Cardiac septum (tissue), 1 donor: ENCODE measurements at places on chromosomes 12 and 14.

DNA sequence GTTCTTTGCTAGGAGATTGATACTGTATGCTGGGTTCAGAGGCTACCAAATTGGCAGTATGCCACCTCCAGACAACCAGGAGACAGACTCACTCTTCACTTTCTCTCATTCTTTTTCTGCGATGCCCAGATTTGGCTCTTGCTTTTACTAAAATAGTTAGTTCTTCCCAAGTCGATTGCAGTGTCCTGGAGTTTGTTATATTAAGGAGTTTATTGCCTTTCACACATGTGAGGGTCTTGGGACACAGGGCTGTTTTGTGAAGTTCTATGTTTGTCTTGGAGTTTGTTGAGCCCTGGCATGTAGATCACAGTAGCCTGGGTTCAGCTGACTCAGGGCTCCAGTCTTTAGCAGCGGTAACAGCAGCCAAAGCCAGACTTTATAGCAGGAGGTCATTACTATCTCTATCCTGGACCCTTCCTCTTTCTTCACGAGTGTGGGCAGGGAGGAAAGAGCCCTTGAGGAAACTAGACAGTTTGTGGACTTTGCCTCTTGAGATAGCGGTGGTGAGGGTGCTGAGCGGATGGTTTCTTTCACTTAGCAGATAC is 1.6 kb downstream of the MLEC start:
- no peak for DNase-seq

DNA sequence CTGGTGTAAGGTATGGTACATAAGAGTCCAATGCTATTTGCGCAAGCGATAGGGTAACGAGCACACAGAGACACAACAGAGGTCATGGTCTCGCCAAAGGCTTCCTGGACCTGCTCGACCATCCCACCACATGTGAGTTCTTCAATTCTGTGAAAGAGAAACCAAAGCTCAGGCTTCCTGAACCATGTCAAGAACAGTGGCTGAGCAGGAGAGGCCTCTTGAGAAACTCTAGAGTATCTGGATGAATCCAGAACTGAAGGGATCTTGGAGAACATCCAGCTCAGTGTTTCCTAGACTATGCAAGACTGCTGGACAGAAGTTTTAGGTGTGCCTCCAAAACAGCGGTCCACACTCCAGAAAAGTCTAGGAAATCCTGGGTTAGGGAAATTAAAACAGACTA is 114.5 kb downstream of the TRAFD1 start:
- DNase-seq = no peak

GRCh38 chr12:80107221-80107620 is 7.9 kb downstream of the OTOGL start:
- no peak for DNase-seq

- DNase-seq = no peak
Measured at GRCh38 chr12:43493261-43493797, 58.7 kb downstream of the ADAMTS20 start.

DNA sequence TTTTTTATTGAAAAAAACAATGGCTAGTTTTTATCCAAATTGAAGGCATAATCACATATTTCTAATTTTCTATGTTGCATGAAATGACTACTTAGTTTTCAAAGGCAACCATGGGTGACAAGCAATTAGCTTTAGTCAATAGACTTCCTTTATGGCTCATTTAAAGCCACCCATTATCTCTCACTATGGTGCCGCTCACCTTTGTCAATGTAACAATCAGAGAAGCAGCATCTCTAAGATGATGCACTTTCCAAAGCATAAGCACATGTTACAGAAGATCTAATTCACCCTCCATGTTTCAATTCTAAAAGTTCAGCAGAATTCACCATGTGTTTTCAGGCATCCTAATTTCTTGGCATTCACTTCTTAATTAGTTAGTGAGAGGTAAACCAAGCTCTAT is 166.6 kb upstream of the RPL10L start:
- no peak for DNase-seq

- no peak for DNase-seq
Measured at GRCh38 chr14:61472801-61473376, 151.5 kb downstream of the PRKCH start.

- DNase-seq = no peak
Measured at GRCh38 chr14:100810435-100810834, 15.5 kb upstream of the MEG3 start.

DNA sequence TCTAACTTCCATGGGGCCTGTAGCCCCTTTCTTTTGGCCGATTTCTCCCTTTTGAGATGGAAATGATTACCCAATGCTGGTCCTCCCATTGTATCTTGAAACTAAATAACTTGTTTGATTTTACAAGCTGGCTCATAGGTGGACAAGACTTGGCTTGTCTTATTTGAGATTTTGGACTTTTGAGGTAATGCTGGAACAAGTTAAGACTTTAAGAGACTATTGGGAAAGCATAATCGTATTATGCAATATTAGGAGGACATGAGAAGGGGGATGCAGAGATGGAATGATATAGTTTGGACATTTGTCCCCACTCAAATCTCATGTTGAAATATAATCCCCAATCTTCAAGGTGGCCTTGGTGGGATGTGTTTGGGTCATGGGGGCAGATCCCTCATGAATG is 49.2 kb upstream of the LYZ start:
- no peak for DNase-seq

DNA sequence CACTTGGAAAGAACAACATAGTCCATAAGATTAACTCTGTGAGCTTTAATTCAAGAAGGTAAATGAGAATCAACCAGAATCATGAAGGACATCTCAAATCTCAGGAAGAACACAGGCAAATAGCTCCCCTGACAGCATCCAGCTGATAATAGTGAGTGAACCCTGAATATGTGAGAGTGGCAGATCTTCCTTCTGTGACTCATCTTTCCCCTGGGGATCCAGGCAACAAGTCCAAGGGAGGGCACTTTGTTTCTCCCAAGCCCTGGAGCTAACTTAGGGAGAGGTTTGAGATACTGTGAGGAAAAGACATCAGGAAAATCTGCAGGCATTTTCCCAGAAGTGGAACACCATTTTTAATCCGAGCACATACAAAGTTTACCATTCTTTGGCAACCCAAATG is 763.9 kb upstream of the MGAT4C start:
- DNase-seq = no peak

DNA sequence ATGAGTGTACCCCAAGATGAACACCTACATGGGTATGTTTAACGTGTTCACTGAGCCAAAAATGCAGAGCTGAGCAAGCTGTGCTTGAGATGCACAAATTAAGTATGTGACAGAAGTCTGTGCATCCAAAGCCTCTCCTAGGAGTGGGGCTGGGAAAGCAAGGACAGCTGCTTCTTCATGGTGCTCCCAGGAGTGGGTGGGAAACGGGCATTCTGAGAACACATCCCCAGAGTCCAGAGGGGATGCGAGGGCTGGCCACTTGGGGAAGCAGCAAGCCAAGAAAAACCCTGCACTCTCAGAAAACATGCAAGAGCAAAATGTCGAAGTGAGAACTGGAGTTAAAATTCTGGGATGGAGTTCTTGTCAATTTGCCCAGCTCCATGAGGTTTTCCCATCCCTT is 414.3 kb downstream of the BCAT1 start:
- DNase-seq = no peak

- DNase-seq = no peak
Measured at GRCh38 chr14:46279776-46280175, 371.8 kb downstream of the RPL10L start.

DNA sequence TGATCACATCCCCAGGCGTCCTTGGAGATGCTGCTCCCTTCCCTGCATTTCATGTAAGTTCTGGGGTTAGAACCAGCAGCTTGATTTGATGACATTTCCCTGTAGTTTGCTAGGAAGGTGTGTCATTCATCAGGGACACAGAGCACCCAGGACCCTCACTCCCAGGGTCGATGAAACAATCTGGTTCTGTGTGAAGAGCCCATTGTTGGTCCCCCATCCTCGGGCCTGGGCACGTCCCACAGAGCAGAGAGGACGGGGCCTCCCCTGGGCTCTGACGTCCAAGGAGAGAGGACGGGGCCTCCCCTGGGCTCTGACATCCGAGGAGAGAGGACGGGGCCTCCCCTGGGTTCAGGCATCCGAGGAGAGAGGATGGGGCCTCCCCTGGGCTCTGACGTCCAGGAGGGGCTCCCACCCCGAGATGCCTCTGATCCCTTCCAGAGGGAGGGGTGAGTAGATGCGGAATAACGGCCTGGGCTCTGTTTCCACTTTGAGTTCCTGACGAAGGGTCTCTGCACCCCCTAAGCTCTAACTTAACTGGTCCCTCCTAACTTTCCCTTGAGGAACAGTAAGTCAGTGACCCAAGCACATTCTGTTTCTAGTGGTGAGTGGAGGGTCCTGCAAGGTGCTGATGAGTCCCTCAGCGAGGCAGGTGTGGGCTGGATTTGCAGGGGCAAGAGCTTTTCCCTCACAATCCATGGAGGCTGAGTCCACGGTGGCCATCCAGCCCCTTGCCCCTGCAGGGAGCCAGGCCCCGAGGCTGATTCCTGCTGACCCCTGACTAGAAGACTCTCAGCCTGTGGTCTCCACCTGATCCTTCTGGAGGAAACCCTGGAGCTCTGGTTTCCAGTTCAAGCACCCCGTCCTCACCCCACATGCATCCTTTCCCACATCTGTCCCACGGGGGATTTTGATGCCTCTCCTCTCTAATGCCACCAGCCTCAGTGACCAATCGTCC is 35.5 kb upstream of the SFSWAP start:
- no peak for DNase-seq

DNA sequence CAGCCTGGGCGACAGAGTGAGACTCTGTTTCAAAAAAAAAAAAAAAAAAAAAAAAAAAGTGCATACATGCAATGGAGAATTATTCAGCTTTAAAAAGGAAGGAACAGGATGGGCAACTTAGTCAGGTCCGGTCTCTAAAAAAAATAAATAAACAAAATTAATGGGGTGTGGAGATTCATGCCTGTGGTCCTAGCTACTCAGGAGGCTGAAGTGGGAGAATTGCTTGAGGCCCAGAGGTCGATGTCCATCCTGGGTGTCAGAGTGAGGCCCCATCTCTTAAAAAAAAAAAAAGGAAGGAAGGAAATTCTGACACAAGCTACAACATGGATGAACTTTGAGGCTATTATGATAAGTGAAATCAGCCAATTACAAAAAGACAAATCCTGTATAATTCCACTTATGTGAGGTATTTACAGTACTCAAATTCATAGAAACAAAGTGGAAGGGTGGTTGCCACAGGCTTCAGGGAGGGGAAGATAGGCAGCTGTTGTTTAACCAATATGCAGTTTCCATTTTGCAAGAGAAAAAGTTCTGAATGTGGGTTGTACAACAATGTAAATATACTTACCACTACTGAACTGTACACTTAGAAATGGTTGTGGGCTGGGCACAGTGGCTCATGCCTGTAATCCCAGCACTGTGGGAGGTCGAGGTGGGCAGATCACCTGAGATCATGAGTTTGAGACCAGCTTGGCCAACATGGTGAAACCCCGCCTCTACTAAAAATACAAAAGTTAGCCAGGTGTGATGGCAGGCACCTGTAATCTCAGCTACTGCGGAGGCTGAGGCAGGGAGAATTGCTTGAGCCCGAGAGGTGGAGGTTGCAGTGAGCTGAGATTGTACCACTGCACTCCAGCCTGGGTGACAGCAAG is 12.3 kb upstream of the APOF start:
- DNase-seq = no peak

- no peak for DNase-seq
Measured at GRCh38 chr14:101738703-101739320, 22.7 kb upstream of the PPP2R5C start.

DNA sequence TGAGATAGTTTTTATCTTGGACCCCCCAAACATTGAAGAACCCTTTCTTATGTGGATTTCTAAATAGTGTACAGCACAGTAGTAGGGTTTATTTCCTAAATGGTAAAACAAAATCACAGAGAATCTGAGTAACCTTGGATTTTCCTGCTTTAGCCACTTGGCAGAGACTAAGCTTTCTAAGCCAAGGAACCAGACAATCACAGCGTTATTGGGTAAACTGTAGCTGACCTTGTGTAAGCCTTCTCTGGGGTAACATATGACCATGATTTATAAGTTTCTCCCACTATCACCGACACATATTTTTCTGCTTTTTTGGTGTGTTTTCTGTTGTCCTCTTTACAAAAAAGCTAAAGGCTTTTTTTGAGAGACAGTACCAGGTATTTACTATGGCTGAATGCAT is 136.3 kb upstream of the PZP start:
- DNase-seq = no peak

- DNase-seq = peak; percentile 67
Measured at GRCh38 chr14:105843444-105844046, 317.2 kb downstream of the TMEM121 start.

DNA sequence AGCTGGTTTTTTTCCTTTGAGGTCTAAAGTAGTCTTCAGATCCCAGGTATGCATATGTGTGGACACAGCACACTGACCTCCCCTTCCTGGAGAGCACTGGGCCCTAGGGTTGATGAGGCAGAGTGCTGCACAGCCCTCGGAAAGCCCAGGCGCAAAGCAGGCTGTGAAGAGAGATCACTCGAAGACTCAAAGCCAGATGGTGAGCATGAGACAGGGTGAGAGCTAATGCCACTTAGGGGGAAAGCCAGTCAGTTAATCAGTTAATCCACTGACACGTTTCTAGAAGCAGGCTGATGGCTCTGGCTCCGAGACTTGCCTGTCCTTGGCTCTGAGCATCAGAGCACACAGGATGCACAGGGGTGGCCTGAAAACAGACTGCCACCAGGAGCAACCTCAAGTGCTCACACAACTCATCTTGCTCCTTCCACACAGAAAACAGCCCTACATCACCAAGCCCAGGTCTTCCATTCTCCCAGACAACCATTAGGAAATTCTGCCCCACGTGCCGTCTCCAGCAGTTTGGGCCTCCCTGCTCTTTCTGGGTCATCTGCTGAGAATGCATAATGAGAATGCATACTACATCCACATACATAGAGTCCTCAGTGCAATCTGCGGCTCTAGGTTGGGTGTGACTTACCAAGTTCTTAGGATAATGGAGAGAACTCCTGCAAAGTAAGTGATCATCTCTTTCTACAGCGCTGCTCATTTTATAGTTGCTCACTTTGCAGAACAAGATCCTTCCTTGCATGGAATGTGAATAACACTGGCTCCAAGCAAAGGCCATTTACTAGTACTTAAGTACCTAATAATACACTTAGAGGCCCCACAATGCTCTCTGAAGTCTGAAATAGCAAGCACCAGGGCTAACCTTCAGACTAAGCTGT is 12.0 kb downstream of the AQP6 start:
- no peak for DNase-seq

GRCh38 chr12:25249931-25250738 is 594 bp downstream of the KRAS start:
- peak; percentile 88 for DNase-seq

DNA sequence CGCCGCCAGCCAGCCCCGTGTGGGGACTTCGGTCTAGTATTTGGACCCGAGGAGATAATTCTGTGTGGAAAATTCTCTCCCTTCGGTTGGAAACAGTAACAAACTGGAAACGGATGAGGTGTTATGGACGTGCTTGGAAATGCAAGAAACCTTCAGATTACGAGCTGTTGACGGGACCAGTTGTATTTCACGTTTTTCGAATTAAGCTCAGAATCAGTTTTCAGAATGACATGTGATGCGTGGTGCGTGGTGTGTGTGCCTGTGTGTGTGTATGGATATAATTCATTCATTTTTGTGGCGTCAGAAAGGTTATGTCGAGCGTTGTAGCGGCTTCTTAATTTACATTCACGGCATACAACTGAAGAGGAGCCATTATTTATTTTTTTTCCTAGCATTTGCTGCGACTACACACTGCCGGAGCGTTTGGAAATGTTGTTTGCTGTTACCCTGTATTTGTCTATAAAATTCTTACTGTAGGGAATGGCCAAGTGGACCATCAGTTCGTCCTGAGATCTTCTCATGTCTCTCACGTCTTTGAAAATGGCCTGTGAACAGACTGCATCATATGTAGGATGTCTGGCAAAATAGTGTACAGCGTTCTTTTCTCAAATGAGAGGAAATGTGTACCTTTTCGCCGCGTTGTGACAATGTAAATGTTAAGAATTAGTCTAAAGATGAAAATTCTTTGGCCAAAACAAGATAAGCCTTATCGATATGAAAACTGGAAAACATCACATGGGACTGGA is 1.3 kb downstream of the TRAF3 start:
- DNase-seq = no peak
